Activated naive CD4-positive, alpha-beta T cell (primary cell): ENCODE measurements at places on chromosomes 7 and 10.
A peak's percentile ranks its signal among the peaks of the same experiment; 100 is the strongest.

DNA sequence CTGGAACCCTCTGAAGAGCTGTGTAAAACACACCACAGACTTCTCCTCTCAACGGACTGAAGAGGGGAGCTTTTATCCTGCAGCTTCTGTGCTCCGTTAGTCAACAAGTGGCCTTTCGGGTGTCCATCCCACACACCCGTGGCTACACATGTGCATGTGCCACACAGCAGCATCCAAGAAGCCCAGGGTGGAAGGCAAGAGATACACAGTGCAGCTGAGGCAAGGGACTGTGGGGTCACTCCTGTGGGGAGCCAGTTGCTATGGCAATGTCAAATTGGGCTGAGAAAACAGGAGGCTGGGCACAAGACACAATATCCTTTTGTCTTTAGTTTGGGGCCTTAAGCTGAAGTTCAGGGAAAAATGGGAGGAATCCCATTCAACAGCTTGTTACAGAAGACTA is 28.7 kb downstream of the NET1 start:
- DNase-seq = no peak

- no peak for DNase-seq
These were observed 10.4 kb upstream of the ASCC1 start for GRCh38 chr10:72226418-72227027.

GRCh38 chr10:110190170-110190569 is 17.2 kb upstream of the MXI1 start:
- no peak for DNase-seq

- DNase-seq = no peak
These were observed 14.1 kb upstream of the ZC3HAV1L start for GRCh38 chr7:139049936-139050335.

GRCh38 chr7:156892081-156892800 is 742 bp downstream of the LMBR1 start:
- peak; percentile 62 for DNase-seq

GRCh38 chr7:126700807-126701604 is 551.7 kb downstream of the GRM8 start:
- DNase-seq = no peak

GRCh38 chr7:75985009-75985517 is 9.3 kb downstream of the TMEM120A start:
- DNase-seq = no peak

DNA sequence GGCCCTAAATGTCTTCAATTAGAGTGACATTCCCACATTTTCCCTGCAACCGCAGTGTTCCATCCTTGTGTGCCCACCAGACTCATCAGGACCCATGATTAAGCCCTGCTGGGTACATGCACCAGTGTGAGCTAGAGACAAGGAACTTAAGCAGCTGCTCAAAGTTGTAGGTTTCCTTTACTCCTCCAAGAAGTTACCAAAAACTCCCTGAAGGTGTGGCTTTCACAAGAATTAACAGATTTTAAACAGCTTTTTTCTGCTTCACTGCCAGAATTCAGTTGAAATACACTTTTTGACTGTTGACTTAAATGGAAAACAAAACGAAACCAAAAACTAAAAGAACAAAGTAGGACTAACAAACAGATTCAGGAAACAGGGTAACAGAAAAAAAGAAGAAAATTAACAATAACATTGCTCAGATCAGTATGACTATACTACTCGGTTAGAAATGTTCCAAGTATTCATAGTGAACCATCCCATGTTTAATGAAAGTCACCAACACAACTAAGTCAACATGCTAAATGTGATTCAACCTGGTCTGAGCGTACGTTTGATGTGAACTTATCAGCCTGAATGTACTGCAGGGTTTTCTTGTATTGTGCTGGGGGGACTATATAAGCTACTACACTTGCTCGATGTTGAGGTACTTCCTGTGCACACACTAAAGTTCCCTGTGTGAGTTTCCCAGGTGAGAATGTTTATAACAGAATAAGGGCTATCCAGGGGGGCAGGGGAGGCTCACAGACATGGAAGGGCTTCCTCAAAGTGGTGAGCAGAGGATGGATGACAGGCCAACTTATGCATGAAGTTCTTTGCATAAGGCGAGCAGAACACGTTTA is 22.2 kb downstream of the SLC37A3 start:
- no peak for DNase-seq

GRCh38 chr7:17421941-17422340 is 123.5 kb downstream of the AHR start:
- DNase-seq = no peak

DNA sequence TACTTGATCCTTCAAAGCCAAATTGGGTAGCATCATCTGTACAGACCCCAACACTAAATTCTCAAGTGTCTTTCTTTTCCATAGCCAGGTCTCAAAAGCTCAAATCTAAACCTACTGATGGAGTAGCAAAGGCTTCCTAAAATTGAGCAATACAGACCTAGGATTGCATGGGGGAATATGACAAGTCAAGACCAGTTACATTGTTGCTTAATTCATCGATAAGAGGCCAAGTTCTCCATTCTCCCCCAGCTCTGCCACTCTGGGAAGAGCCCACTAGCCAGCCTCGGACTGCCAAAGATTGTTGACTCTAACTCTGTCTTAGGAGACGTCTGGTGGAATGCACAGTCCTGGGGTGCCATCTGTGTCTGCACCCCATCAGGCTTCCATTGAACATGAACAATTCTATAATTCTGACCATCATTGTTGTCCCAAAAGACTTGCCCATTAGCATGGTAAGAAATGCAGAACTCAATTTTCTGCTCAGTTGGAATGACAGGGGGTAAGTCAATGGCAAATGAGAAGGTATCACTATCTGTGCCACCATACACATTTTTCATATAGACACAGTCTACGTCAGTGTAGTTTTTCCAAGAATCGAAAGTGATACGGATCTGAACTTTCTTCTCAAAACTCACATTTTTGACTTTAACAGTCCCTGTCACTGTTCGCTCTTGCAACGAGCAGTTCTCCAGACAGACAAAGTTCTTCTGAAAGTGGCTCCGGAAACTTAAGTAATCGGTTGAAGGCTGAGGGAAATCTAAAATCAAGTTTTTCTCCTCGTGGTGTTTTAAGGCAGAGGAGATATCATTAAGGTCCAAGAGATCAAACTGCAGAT is 2.9 kb downstream of the PPP1R3C start:
- DNase-seq = no peak

- DNase-seq = no peak
These were observed 461.0 kb upstream of the NRG3 start for GRCh38 chr10:81414038-81414437.

GRCh38 chr7:50644586-50644985 is 79.4 kb upstream of the DDC start:
- no peak for DNase-seq

GRCh38 chr7:45104844-45105587 is 6.5 kb downstream of the TBRG4 start:
- no peak for DNase-seq

GRCh38 chr10:9762966-9763656 is 1254.6 kb upstream of the CELF2 start:
- no peak for DNase-seq

DNA sequence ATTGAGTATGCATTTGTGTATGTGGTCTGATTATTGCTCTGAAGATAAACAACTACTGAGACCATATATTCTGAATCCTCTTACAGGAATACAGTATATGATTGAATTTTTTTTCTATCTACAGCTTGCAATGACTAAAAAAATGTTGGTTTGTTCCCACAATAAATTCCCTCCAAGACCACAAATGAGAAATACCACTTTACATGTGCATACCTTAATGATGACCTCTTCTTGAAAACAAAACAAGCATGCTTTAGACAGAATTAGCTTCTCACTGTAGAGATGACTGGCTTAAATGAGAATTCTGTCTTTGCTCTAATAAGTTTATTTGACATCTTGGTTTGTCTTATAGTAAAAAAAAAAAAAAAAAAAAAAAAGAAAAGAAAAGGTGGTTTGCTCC is 241.5 kb downstream of the PCDH15 start:
- DNase-seq = no peak

DNA sequence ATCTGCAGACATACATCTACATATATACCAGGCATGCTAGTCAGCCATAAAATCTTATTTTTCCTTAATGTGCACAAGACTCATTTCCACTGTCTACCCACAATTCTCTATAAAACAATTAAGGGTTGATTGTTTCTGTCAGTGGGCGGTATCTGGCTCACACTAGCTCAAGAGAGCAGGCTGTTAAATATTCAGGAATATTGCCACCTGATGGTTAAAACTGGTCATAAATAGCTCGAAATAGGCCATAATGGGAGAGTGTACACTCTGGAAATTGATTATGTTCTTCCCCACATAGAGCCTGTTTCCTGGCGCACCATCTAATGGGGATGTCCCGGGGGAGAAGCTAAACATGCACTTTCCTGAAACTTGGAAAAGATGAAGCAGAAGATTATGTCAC is 620.6 kb upstream of the ANKRD30A start:
- DNase-seq = no peak

GRCh38 chr10:78403781-78404180 is 370.1 kb downstream of the RPS24 start:
- no peak for DNase-seq
